Activated CD4-positive, alpha-beta memory T cell treated with anti-CD3 and anti-CD28 coated beads, Interleukin-2, amount 10 ng/mL, durations not matched to agents 7 days and 5 days (primary cell): ENCODE measurements at places on chromosomes 6 and 20. TPM values are rescaled to one million over a fixed set of nuclear protein-coding genes. Genes with fewer than 3 reads are reported as not detected.

DNA sequence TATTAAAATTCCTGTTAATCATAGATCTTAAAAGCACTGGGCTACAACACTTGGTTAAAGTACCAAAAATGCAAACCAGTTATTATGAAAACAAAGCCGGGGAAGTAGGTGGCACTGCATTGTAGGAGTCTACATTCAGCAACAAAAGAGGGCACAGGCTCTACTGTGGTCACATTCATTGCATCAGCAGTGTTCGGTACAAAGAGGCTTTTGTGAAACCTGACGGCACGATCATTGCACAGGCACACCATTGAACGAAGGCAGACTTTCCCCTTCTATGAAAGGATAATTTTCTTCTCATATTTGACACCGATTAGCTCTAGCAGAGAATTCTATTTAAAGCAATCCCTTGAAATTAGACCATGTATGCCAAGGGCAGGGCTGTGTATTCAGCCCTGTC lies 44.6 kb upstream of the AGPAT4 start:
- H3K36me3 ChIP-seq, result no peaks in the 10 kb centered on the region
- DNase-seq, result no peak
- peaks cover 6% of the 10 kb centered on the region for H3K27me3 ChIP-seq
- no peak overlapping the region for H3K4me3 ChIP-seq

SLC4A11 gene
- 1.6 TPM for total RNA-seq

GRCh38 chr20:36314734-36315544 lies 8.8 kb downstream of the DLGAP4 start:
- H3K36me3 ChIP-seq, result no peaks in the 10 kb centered on the region
- H3K4me1 ChIP-seq, result no peaks in the 10 kb centered on the region
- H3K4me3 ChIP-seq, result no peak overlapping the region
- DNase-seq, result no peak
- H3K27ac ChIP-seq, result no peak overlapping the region

ACTL10 gene
- 4.5 TPM for total RNA-seq

DNA sequence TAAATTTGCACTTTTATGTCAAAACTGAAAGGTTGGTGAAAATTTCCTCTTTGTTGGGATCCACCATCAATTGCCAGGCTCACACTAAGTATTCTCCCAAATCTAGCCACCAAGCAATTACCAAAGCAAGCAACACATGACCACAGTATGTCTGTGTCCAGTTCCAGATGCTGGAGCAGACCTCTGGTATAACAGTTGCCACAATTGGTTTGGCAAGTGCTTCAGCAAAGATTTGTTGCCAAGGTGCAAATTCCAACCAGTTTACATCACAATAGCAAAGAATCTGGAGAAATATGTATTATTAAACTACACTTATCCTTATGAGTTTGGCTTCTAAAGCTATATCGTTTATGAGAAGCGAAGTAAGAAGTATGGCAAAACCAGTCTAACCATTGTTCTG lies 6.4 kb downstream of the GTF2H5 start:
- H3K27me3 ChIP-seq, result no peaks in the 10 kb centered on the region
- H3K27ac ChIP-seq, result no peak overlapping the region
- H3K4me3 ChIP-seq, result no peak overlapping the region
- no peak for DNase-seq
- H3K36me3 ChIP-seq, result peaks cover 29% of the 10 kb centered on the region

GRCh38 chr6:167817729-167818128 lies 9.0 kb upstream of the AFDN start:
- H3K4me3 ChIP-seq, result no peak overlapping the region
- no peak for DNase-seq
- H3K27me3 ChIP-seq, result peaks cover 34% of the 10 kb centered on the region
- H3K27ac ChIP-seq, result no peak overlapping the region

DNA sequence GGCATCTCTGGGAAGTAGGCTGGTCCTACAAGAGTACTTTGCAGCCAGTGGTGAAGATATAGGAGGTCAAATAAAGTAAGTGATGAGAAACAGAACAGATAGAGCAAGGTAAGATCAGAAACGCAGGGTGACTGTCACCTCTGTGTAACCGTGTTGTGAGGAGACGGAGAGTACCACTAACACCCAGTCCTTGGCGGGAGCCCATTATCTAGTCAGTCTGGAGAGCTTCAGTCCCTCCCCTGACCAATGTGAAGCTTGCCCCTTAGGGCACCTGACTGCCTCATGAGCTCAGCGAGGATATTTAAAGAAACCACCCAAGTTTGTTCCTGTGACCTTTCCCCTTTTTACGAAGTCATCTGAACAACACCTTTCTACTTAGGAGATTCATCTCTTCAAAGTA lies 110.0 kb downstream of the SAMD5 start:
- no peak overlapping the region for H3K27ac ChIP-seq
- H3K4me1 ChIP-seq, result no peaks in the 10 kb centered on the region
- H3K27me3 ChIP-seq, result no peaks in the 10 kb centered on the region
- DNase-seq, result no peak
- no peaks in the 10 kb centered on the region for H3K36me3 ChIP-seq

GRCh38 chr6:41171908-41172307 lies 9.0 kb upstream of the TREM2 start:
- no peak overlapping the region for H3K27ac ChIP-seq
- no peak overlapping the region for H3K4me3 ChIP-seq
- peaks cover 25% of the 10 kb centered on the region for H3K27me3 ChIP-seq
- no peak for DNase-seq
- H3K36me3 ChIP-seq, result no peaks in the 10 kb centered on the region

BHLHE23 gene
- not detected for total RNA-seq

ECT2L gene
- not detected for total RNA-seq

NRSN1 gene
- total RNA-seq, result not detected

- DNase-seq, result no peak
- no peaks in the 10 kb centered on the region for H3K4me1 ChIP-seq
- H3K36me3 ChIP-seq, result no peaks in the 10 kb centered on the region
- no peak overlapping the region for H3K27ac ChIP-seq
- H3K27me3 ChIP-seq, result peaks cover 16% of the 10 kb centered on the region
- H3K4me3 ChIP-seq, result no peak overlapping the region
These were observed 130.5 kb upstream of the MAN1A1 start for GRCh38 chr6:119479860-119480655.

- H3K4me1 ChIP-seq, result no peaks in the 10 kb centered on the region
- no peak overlapping the region for H3K4me3 ChIP-seq
- no peak overlapping the region for H3K27ac ChIP-seq
- no peaks in the 10 kb centered on the region for H3K36me3 ChIP-seq
- DNase-seq, result no peak
These were observed 212.3 kb upstream of the HEY2 start for GRCh38 chr6:125537090-125537489.

UNC93A gene
- total RNA-seq, result not detected

- no peak overlapping the region for H3K4me3 ChIP-seq
- no peak for DNase-seq
- H3K36me3 ChIP-seq, result no peaks in the 10 kb centered on the region
These were observed 46.6 kb downstream of the LAMA4 start for GRCh38 chr6:112207776-112208175.

- DNase-seq, result no peak
- no peak overlapping the region for H3K27ac ChIP-seq
- no peak overlapping the region for H3K4me3 ChIP-seq
- peaks cover 15% of the 10 kb centered on the region for H3K4me1 ChIP-seq
- H3K27me3 ChIP-seq, result no peaks in the 10 kb centered on the region
These were observed 38.0 kb upstream of the EEF1A1 start for GRCh38 chr6:73558624-73559398.

ARG1 gene
- not detected for total RNA-seq

DNA sequence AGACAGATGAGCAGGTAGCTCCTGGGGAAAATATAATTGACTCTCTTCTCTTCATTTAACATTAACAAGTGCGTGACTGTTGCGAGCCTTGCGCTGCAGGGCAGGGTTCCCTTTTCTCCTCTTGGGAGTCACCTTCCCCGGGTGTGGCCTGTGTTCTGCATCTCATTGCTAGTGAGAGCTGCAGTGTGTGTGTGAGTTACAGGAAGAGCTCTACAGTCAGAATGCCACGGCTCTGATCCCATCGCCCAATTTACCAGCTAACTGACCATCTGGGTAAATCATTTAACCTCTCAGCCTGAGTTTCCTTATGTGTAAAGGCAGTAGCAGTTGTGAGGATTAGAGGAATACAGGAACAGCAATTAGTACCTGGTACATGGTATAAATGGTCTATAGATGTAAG lies 106.8 kb upstream of the NUP153 start:
- no peak overlapping the region for H3K4me3 ChIP-seq
- no peaks in the 10 kb centered on the region for H3K4me1 ChIP-seq
- no peak overlapping the region for H3K27ac ChIP-seq
- peaks cover 25% of the 10 kb centered on the region for H3K27me3 ChIP-seq

DNA sequence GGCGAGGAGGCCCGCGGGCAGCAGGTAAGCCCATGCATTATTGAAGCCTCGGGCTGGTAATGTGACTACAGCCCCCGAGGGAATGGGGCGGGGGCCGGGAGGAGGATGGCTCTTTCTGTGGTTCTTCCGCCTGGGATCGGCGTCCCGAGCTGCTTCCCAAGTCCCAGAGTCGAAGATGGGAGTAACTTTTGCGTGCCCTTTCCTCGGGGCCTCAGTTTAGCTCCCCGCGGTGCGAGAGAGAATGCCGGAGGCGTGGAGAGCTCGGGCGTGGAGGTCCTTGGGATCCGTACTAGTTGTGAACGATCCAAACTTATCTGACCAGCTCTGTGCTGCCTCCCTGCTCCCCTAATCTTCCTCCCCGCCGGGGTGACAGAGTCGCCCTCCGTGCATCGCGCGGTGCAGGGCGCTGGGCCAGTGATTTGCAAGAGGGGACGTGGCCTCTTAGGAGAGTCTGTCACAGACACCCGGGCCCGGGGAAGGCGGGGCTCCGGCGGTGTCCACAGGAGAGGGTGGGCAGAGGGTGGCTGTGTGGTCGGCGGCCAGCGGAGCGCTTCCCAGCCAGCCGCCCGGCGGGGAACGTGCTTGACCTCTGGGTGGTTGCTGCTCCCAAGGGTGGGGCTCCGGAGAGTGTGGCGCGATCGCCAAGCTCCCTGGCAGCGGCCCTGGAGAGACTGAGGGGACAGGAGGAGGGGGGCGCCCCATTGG lies 815 bp downstream of the UTRN start:
- peak overlapping the region; percentile 27 for H3K27ac ChIP-seq
- peaks cover 24% of the 10 kb centered on the region for H3K4me1 ChIP-seq
- no peaks in the 10 kb centered on the region for H3K36me3 ChIP-seq
- H3K27me3 ChIP-seq, result peaks cover 23% of the 10 kb centered on the region
- peak; percentile 32 for DNase-seq

PXDC1 gene
- 1.4 TPM for total RNA-seq

DNA sequence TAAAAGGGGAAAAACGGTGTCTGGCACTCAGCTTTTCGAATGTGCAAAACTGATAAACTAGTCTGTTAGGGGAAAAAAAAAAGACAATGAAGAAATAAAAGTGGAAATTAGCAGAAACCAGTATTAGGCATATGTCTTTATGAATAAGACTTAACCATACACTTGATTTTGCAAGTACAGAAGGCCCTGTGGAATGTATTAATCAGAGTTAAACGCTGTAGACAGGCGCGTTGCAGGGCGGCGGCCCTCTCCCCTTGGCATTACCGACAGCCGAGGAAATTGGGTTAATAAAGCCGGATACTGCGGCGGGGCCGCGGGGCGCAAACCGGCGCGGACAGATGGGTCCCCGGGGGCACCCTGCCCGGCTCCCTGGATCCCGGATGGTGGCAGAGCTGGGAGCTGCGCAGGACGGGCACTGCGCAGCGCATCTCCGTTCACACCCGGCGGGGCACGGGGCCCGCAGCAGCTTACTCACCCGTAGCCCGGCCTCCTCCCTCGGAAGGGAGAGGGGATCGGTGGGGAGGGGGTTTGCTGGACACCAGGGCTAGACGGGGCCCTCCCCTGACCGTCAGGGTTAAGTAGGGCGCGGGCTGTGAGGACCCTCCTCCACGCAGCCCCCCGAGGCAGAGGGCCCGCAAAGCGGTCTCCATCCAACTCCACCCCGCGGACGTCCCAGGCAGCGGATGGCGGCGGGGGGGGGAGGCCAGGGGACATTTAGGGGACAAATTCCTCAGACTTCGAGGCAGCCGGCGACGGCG lies 2.0 kb downstream of the BHLHE23 start:
- H3K27ac ChIP-seq, result no peak overlapping the region
- peaks cover 72% of the 10 kb centered on the region for H3K27me3 ChIP-seq
- no peak overlapping the region for H3K4me3 ChIP-seq
- peaks cover 17% of the 10 kb centered on the region for H3K4me1 ChIP-seq
- no peak for DNase-seq
- no peaks in the 10 kb centered on the region for H3K36me3 ChIP-seq

GRCh38 chr6:156013155-156013554 lies 557.5 kb upstream of the NOX3 start:
- H3K27me3 ChIP-seq, result no peaks in the 10 kb centered on the region
- no peak overlapping the region for H3K27ac ChIP-seq
- H3K4me1 ChIP-seq, result peaks cover 3% of the 10 kb centered on the region
- no peak overlapping the region for H3K4me3 ChIP-seq
- DNase-seq, result no peak

CDH4 gene
- 0.15 TPM for total RNA-seq

DNA sequence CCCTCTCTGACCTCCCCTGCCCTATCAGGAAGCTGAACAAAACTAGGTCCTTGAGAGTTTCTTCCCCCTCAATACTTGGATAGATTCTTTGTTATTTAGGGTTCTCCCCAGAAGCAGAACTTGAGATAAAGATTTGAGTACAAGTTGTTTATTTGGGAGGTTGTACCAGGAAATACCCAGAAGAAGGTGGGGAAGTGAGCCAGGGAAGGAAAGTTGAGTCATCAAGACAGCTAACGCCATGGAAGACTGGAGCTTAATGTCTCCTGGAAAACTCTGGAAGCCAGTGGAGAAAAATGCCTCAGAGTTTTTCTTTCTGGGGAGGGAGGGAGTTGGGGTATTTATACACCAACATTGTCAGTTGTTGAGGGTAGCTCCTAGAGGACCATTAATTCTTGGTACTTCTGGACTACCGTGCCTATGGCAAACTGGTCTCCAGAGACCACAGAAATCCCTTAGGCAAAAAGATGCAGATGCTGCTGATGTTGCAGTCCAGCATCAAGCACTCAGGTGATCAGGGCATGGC lies 102.6 kb upstream of the ZFP64 start:
- no peaks in the 10 kb centered on the region for H3K4me1 ChIP-seq
- no peak overlapping the region for H3K27ac ChIP-seq
- DNase-seq, result no peak
- H3K36me3 ChIP-seq, result no peaks in the 10 kb centered on the region
- H3K27me3 ChIP-seq, result no peaks in the 10 kb centered on the region
- no peak overlapping the region for H3K4me3 ChIP-seq

COL20A1 gene
- not detected for total RNA-seq

TCF15 gene
- not detected for total RNA-seq

PRPH2 gene
- total RNA-seq, result not detected

DNA sequence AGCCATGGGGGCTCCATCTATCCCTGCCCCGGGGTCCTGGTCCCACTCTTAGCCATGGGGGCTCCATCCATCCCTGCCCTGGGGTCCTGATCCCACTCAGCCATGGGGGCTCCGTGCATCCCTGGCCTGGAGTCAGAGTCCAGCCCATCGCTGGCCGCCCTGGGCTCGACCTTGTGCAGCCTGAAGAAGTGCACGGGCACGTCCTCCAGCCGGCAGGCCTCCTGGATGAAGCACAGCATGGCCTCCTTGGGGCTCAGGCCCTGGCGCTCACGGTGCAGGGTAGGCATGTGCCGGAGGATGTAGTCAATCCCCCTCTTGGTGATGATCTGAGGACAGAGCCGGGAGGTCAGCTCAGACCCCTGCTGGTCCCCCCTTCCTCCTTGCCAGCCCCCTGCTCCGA lies 15.6 kb downstream of the FRMD1 start:
- no peak for DNase-seq
- H3K27ac ChIP-seq, result no peak overlapping the region
- no peaks in the 10 kb centered on the region for H3K27me3 ChIP-seq
- no peaks in the 10 kb centered on the region for H3K36me3 ChIP-seq
- no peak overlapping the region for H3K4me3 ChIP-seq

- no peaks in the 10 kb centered on the region for H3K4me1 ChIP-seq
- H3K27ac ChIP-seq, result no peak overlapping the region
- H3K27me3 ChIP-seq, result peaks cover 8% of the 10 kb centered on the region
- no peak overlapping the region for H3K4me3 ChIP-seq
These were observed 80.5 kb upstream of the IFNGR1 start for GRCh38 chr6:137299681-137300080.
